Caco-2 (cell line): ENCODE measurements at places on chromosomes 1 and 21.

DNA sequence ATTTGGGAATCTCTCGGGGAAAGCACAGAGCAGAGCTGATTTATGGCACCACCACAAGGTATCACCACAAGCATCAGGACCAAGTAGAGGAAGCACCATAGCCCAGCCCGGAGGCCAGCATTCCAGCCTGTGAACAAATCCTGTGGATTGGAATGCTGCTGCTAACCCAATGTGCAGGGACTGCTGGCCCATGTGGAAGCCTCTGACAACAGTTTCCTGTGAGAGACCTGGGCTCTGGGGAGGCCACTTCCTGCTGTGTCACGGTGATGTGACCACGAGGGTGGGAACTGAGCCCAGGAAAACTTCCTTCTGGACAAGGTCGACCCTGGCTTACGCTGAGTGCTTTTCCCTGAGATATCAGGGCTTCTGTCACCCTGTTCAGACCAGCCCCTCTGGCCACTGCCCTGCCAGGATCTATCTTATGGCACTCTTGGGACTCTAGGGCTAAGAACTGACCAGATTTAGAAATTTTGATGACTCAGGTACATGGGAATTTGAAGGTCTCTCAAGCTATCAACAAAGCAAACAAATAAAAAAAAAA lies 88.3 kb upstream of the NGF start:
- DNase-seq: peak; percentile 2

DNA sequence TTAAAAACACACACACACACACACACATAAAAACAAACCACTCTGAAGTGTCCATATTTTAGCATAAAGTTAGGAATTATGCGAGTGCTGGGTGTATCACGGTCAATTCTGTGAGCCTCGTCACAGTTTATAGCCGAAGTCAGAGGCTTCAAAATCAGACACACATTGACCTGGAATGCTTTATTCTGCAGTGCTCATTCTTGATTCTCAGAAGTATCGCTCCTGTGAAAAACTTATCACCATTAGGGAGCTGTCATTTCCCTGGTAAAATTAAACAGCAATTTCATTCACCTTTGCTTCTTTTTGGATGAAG lies 8.7 kb upstream of the IRF2BP2 start:
- no peak for DNase-seq

GRCh38 chr1:208614610-208615009 lies 370.4 kb upstream of the PLXNA2 start:
- DNase-seq: no peak

- DNase-seq: no peak
Measured at GRCh38 chr1:182888736-182889531, 49.8 kb downstream of the DHX9 start.

GRCh38 chr1:199619223-199619622 lies 408.3 kb upstream of the NR5A2 start:
- peak; percentile 50 for DNase-seq

GRCh38 chr1:153803470-153804056 lies 28.4 kb downstream of the SLC27A3 start:
- no peak for DNase-seq
